ENCODE measurements at places on chromosomes 5 and 9.

GRCh38 chr9:99749641-99750040 lies 72.0 kb upstream of the NR4A3 start:
- DNase-seq = no peak

GRCh38 chr5:81268521-81269196 lies 32.7 kb upstream of the ZCCHC9 start:
- DNase-seq = peak; percentile 67

DNA sequence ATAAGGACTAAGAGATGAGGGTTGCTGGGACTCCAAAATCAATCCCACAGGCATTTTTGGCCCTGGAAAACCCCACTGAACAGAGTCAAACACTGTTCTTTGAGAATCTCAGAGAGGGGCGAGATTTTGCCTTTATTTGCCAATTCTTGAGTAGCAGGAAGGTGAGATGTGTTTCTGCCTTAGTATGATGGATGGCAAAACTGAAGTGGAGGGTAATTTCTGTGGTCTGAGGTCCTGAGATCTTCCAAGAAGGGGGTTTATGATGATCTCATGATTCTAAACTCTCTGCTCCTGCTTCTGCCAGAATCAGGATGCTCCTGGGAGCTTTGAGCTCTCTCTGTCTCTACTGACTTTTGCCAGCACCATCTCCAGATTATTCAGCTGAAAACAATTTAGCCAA lies 174.8 kb upstream of the CLINT1 start:
- no peak for DNase-seq

DNA sequence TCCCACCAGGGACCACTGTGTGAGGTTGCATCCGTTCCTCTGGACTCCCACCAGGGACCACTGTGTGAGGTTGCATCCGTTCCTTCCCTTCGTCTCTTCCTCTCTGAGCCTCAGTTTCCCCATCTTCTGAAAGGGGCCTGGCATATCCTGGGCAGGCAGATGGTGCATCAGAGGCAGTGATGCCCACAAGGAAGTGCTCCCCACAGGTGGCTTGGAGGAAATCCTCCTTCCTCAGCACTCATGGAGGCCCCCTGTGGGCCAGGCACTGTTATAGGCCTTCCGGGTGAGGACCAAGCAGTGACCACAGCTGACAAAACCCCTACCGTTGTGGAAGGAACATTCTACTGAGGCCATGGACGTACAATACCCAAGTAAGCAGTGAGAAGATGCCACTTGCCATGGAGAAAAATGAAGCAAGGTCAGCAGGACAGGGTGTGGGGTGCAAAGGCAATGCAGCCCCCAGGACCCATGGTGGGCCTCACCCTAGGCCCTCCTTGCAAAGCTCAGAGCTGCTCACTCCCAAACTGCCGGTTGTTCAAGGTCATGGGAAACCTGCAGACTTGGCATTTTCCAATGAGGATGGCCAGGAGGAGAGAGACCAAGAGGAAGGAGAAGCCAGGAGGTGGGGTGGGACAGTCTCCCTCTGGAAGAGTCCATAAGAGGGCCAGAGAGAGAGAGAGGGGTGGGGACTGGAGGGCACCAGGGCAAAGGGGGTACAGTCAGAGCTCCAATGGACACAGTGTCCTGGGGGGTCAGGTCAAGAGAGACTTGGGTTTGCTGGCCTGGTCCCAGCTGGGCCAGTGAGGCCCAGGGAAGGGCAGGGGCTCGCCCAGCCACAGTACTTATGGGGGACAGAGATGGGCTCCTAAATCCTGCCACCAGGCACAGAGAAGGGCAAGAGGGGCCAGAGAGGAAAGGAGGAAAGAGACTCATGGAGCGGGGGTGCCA lies 51.1 kb downstream of the C9orf50 start:
- DNase-seq = no peak

GRCh38 chr9:113887436-113887835 lies 11.3 kb downstream of the ZNF618 start:
- DNase-seq = no peak

DNA sequence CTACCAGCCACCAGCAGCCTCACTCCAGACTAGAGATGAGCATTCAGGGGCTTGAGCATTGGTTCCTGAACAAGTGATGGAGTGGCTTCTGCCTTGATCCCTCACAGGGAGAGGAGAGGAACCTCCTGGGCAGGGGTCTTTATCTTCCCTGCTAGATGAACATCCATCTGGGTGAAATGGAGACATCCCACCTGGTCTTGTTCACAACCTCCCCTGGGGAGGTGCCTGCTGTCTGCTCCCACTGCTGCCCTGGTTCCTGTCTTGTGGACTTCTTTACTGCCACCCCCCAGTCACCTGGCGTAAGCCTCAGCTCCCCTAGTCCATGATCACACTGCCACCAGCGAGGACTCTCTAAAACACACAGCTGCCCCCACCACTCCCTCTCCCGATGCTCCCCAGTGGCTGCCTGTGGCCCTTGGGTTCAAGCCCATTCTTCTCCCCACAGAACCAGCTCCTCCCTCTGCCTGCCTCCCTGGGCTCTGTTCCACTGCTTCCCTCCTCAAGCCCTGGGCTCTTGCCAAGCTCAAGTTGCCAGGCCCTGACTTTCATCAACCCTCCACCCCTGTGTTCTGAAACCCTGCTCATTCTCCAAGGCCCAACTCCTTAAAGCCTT lies 51.5 kb downstream of the COL15A1 start:
- no peak for DNase-seq

GRCh38 chr9:131252120-131252519 lies 24.2 kb downstream of the FAM78A start:
- DNase-seq = no peak

DNA sequence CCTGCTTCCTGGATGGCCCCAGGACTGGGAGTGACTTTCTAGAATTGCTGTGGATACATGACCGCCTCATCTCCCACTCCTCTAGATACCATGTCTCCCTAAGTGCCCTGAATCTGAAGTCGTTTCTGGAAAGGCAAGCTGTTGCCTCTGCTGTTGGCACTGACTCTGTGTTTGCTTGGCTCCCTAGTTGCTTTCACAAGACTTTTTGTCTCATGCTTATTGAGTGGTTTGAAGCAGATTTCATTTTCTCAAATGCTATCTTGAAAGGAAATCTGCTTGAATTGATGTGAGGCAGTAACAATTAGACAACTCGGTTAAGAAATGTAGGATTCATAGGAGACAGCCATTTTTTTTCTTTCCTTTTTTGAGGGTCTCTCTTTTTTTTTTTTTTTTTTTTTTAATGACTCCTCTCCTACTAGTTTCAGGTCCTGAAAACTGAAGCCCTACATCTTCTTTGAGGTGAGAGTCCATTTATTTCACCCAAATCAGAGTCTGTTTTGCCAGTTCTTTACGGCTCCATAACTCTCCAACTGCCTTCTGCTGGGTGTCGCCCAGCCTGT lies 65.9 kb downstream of the PRDM6 start:
- no peak for DNase-seq

DNA sequence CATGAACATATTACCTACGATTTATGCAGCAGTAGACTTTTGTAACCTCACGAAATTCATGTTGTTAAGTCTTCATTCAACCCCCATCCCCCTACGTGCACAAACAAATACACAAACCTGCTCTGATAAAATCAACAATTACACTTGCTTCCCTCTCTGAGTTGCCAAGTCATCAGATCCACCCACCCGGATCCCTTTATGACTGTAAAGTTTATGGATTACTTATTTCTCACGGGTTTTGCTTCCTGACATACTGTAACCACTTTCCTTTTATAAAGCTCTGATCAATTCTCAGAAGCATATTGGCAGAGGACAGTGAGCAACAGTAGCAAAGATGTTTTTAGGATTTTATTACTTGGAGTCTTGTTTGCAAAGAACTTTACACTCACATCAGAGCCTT lies 70.5 kb downstream of the MLLT3 start:
- DNase-seq = no peak

- DNase-seq = no peak
Observed at GRCh38 chr5:43274435-43275114, 38.6 kb downstream of the HMGCS1 start.

- DNase-seq = no peak
Observed at GRCh38 chr9:32884482-32884881, 101.1 kb downstream of the TMEM215 start.

- DNase-seq = no peak
Observed at GRCh38 chr9:116189683-116190082, 36.1 kb downstream of the PAPPA start.

DNA sequence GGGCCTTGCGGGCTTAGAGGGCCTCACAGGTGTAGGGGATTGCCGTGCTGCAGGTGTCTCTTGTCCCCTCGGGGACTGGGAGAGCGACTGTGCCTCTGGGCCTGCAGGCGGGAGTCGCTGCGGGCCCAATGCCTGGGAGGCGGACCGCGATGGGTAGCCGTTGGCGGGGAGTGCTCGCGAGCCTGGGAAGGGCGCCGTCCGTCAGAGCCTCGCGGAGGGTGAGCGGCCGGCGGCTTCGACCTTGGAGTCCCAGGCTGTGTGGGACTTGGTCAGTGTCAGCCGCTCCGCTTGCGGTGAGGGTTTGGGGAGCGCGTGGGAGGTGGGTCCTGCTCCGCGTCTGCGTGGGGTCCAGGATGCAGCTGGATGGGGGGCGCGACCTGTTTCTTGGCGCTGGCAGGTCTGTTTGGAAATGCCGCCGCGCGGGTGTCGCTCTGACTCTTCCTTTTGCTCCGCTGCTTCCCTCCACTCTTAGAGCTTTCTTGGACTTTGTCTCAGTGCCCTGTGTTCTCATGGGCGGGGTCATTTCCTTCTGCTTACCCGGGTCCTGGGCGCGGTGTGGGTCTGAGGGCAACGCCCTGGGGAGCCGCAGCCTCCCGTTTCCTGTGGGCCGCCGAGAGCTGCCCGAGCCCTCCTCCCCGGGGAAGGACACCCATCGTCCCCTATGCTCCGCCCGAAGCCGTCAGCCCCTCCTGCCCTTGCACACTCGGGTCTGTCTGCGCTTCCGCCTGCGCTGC lies 88.9 kb upstream of the CACNA1B start:
- DNase-seq = no peak

GRCh38 chr9:32260151-32260862 lies 124.1 kb upstream of the ACO1 start:
- no peak for DNase-seq

DNA sequence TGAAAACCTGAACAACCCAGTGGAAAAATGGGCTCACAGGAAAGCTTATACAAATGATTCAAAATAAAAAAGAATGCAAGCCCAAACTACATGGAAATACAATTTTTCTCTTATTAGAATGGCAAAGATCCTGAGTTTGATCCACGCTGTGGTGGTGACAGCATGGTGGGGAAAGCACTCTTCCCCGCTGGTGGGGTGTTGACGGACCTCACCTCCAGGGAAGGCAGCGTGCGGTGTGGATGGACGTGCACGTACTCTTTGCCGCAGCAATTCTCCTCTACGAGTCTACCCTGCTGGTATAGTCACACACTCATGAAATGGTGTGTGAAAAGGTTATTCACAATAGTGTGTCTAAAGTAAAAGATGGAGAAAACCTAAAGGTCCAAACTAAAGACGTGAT lies 5.9 kb upstream of the ZFP62 start:
- no peak for DNase-seq

- no peak for DNase-seq
Observed at GRCh38 chr5:87589587-87589986, 176.9 kb upstream of the CCNH start.

- DNase-seq = no peak
Observed at GRCh38 chr9:96084331-96084734, 208.8 kb downstream of the ERCC6L2 start.

DNA sequence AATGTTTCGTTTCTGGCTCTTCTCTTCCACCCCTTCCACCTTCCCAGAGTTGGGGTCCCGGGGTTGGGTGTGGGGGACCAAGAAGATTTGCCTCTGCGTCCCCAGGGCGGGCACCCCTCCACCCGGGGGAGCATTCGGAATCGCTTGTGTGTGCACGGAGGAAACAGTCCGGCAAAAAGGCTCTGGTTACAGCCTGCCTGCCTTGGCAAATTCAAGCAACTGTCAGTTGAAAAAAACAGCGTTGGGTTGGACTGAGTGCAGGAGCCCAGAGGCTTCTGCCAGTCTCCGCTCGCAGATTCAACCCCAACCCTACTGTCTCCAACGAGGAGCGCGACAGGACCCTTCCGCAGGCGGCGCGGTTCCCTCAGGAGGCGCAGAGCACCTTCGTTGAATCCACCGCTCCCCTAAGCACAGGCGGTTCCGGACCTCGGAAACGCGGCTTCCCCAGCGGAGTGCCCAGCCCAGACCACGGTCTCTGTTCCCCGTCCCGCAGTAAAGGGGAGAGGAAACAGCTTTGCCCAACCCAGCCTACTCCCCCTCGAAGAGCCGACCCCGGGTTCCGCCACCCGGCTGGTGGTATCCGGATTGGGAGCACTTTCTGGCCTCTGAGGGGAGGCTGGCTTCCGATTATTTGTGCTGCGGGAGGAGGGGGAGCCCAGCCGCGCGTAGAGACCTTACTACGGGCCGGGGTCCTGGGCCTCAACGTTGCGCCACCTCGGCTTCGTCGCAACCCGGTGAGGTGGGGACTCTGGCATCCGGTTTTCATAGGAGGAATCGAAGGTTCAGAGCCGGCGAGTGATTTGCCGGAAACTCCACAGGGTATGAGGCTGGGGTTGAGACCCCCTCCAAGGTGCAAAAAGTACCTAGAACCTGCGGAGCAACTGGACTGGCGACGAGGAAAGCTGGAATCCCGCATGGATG lies 9.6 kb downstream of the LHX6 start:
- no peak for DNase-seq

DNA sequence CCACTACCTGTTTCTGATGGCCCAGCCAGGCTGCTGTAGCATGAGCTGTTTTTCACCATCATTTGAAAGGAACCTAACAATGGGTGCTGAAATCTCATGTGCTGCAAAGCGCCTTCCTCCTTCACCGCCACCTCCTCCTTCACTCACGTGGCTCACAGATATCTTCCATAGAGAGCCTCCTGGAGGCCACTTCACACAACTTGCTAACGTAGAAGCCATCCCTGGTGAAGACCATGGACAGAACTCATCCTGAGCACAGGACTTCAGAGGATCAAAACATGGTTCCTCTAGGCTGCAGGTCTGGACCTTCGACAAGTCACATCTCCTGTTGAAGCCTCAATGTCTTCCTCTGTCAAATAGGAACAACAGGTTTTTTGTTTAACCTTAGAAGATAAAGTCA lies 155.5 kb upstream of the RAD23B start:
- DNase-seq = no peak

DNA sequence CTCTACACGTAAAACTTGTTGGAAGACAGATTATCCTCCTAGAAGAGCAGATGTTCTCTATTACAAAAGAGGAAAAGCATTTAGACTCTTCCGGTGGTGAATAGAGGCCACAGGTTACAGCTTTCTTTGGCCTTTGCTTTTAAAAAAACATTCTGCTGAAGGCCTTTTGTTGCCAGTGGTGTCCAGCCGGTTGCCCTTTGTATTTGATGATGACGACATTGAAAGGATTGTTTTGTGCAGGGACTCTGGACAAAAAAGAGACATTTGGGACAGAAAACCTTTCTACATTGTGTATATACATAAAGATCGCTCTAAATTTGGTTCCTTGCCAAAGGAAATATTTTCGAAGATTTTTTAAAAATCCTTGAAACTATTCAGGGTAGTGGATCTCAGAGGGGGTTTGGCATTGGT lies 180.3 kb downstream of the C9orf152 start:
- DNase-seq = no peak

DNA sequence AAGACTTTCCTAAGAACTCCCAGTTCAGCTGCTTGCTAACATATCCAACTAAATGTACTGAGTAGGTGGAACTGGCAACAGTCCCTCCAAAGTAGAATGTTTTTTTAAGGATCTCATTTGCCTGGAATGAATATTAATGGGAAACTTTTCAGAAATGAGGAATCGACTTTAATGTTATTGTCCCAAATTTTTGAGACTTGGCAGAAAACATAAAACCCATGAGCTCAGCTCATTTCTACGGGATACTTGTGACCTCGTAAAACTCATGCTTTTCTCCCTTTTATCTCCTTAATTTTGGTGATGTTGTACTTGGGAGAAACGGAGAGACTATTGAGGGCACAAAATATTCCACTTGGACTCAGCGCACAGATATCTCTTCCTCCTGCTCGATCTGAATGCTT lies 296.8 kb downstream of the EBF1 start:
- DNase-seq = peak; percentile 37

- no peak for DNase-seq
Observed at GRCh38 chr5:66595756-66596635, at the start of gene MAST4. Gene MAST4 (plus strand): TSS chr5:66596393. CDS start chr5:66596656, 263 bp downstream.
